ENCODE measurements at places on chromosomes 16 and 17.

DNA sequence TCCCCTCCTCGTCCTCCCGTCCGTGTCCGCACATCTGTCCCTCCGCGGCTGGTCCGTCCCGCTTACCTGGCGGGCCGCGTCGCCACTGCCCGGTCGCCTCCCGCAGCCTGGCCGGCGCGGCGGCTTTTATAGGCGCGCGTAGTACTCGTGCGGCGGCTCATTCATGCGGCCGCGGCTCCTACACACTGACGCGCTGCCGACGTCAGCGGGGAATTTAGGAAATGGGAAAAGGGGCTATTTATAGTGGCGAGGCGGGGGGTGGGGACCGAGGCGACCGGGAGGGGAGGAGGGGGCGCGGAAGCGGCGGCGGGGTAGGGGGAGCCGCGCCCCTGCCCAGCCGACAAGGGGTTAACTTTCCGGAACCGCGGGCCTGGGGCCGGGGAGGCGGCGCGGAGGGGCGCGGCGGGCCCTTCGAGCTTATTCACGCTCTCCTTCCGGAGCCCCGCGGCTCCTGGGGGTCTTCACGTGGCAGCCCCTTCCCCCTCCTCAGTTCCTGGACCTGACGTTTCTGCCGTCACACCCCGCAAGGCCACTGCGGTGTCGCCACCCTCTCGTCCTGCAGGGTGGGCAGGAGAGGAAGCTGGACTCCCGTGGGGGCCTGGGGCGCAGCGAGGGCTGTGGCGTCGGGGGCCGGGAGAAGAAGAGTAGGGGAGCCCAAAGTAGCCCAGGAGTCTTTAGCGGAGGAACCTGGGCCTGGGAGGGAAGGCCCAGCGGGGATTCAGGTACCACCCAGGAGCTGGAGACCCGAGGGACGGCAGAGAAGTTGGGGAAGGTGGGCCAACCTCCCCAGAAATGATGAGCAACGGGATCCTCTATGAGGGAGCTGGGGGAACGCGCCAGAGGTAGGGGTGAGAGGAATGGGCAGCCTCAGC lies 3.6 kb upstream of the HIC1 start:
- no peak for DNase-seq

- DNase-seq = no peak
These were observed 26.3 kb upstream of the METRNL start for GRCh38 chr17:83053021-83053681.

GRCh38 chr17:77216486-77216885 lies 75.7 kb downstream of the SEC14L1 start:
- no peak for DNase-seq

GRCh38 chr17:41966463-41967140 lies at the start of gene CNP:
TSS of gene CNP (plus strand) at chr17:41966795. CDS start at chr17:41966885, 90 bp downstream.
- DNase-seq = peak; percentile 79

GRCh38 chr16:82535262-82535661 lies 91.5 kb upstream of the CDH13 start:
- no peak for DNase-seq

DNA sequence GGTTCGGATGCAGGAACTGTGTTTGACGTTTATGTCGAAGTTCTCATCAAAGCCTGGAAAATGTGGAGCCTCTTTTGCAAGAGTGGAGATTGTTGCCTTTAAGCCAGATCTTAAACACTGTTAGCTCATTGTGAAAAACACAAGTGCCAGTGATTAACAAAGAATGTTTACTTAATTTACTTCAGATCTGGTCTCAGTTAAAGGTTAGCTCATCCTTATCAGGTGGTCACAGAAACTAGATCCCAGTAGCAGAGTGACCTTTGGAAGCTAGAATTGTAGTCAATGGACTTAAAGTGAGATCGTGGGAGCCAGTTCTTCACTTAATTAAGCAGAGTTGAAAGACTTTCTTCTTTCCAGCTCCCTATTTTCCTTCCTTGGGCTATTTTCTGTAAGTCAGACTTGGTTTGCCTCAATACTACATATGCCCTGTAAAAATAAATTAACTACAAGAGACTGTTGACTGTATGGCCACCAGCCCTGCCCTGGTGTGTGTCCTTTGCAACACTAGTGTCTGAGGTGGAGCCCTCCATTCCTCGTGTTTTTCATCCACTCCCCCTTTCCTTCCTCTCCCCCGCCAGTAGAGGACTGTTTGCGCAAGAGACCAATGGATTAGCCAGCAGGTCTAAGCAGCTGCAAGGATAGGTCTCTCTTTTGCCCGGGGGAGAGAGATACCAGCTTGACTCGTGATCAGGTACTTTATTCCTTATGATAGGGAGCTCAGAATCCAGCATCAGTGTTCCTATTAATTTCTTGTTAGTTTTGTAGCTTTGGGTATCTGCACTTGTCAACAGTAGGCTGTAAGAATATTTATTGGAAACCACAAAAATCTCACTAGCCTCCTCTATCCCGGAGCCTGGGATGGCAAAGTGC lies 20.2 kb downstream of the FBXO39 start:
- DNase-seq = no peak

DNA sequence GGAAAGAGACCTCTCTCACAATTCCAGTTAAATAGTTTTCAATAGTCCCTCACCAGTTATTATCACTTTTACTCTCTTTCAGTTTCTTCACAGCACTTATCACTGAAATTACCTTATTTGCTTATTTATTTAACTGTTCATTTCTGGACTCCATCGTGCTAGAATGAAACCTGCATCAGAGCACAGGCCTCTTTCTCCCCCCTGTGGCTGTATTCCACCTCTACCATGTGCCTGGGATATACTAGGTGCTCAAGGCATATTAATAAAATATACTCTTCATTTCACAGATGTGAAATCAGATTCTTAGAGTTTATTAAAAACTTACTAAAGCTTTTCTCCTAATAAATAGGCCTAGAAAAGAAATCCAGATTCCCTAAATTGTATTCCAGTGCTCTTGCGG lies 308.9 kb upstream of the MON1B start:
- no peak for DNase-seq

GRCh38 chr17:67074781-67075180 lies 30.4 kb downstream of the CACNG1 start:
- DNase-seq = no peak

GRCh38 chr16:513950-514349 lies 13.6 kb upstream of the CAPN15 start:
- DNase-seq = no peak

DNA sequence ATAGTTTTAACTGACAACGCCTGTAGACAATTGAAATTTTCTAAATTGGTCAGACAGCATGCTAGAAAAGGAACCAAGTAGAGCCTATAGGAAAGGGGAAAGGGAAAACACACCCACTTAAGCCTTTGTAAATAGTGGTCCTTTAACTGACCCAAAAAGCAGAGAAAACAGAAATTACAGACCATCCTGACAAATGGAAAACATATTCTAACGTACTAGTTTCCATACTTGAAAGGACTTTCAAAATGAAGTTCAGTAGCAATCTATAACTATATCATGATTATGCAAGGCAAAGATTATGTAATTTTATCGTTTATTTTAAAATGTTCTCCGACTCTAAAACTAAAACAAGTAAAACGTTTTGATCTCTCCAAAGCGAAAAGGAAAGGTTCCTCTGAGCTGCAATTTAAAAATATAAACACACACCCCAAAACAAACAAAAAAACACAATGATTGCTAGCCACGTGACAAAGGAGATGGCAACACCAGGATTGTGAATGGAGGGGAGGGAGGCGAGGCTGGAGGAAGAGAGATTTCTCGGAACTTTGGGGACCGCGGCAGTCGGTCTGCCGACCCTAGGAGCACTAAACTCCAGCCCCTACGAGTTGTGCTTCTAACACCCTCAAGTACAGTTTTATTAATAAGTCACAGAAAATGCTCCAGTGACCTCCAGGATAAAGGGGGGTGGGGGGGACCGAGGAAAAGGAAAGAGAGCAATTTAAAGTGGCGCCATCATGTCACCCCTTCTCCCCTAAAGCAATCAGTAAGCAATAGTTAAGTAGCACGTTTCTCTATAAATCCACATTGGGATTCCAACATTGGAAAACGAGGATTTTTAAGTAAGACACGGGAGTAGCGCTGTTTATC lies 1.7 kb downstream of the KANSL1 start:
- DNase-seq = no peak

DNA sequence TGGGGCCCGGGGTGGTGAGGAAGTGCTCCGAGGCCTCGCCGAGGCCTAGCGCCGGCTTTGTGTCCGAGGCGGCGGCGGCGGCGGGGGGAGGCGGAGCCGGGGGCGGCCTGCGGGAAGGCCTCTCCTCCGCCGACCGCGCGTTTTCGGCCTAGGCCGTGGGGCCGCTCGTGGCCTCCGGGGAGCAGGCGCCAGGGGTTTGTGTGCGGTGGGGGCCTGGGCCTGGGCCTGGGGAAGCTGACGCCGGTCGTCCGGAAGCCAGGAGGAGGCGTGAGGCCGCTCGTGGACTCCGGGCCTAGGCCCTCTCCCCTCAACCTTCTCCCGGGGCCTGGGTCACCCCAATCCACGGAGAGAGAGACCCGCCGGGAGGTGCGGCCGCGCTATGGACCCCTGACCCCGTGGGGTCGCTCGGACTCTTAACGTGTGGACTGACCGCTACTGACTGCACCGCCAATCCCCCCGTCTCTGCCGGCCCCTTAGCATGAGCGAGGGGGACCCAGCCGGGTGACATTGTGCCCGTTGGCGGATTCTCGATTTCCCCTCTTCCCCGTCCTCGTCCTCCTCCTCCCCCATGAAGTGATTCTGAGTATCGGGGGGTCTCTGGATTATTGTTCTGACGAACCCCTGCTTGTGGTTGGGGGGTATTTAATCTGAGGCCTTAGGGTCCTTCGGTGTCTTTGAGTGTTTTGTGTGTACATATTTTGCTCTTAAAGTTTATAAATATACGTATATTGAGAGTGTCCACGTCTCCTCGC lies 660 bp downstream of the RBBP6 start:
- no peak for DNase-seq

DNA sequence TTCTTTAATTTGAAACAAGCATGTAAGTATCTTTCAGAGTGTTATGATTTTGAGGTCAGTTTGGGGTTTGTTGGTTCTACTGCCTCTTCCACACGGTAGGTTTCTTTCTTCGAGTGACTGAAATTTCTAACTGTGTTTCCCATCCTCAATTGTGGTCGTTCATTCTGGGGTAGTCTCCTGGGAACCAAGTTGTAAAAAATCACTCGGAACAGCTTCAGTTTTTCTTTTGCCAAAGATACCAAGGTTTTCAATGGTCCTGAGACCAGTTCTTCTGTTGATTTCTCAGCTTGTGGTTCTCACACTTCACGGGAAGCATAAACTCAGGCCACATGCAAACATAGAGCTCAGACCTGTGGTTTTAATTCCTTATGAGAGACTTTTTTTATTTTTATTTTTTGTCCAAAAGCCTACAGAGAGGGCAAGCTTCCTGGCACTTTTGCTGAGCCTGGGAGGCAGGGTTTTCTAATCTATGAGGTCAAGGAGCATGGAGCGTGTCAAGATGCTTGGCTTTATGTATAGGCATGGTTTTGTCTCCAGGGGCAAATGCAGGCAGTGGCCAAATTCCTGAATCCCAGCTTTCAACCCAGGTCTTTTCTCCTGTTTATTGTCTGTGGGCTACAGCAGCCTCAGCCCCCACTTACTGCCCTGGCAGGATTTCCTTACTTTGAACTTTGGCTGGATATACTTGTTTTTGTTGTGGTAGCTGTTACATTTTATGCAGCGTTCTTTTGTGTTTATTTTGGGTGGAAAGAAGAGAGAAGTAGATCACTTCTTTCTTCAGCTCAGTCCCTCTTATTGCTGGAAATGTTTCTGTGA lies 32.9 kb downstream of the HS3ST3A1 start:
- DNase-seq = no peak

DNA sequence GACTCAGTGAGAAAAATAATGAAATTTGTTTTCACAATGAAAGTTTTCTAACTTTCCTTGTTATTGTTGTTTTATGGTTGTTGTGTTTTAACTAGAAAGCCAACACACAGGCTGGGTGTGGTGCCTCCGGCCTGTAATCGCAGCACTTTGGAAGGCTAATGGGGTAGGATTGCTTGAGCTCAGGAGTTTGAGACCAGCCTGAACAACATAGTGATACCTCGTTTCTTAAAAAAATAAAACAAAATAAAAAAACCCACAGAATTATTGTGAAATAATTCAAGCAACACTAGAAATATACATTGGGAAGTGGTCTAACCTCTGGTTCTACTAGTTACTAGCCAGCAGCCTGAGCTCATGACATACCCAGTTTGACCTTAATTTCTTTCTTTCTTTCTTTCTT lies 630 bp downstream of the MILR1 start:
- no peak for DNase-seq

GRCh38 chr17:50087246-50087911 lies 7.8 kb upstream of the PDK2 start:
- peak; percentile 39 for DNase-seq

All from activated naive CD8-positive, alpha-beta T cell treated with anti-CD3 and anti-CD28 coated beads, Interleukin-2, amount 50 U/mL, for 16 hours (primary cell).